ENCODE measurements at places on chromosomes 12 and 14.
A peak's percentile ranks its signal among the peaks of the same experiment; 100 is the strongest.

DNA sequence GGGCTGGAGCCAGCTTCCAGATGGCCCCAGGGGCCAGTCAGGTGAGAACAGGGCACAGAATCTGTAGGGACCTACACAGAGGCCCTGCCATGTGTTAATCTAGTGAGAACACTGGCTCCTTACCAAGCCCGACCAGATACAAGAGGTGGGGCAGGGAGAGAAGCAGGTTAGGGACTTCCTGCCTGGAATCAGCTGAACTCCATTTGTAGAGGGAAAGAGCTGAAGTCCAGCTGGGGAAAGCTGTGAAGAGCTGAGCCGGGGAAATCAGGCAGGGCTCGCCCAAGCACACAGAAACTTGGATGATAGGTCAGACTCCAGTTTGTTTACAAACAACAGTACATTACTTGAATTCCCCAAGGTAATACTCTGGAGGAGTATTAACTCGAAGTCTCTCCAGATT lies 46.7 kb downstream of the PTGER2 start:
- DNase-seq, result no peak

- no peak for DNase-seq
Measured at GRCh38 chr12:11870041-11870451, 200.7 kb upstream of the BCL2L14 start.

DNA sequence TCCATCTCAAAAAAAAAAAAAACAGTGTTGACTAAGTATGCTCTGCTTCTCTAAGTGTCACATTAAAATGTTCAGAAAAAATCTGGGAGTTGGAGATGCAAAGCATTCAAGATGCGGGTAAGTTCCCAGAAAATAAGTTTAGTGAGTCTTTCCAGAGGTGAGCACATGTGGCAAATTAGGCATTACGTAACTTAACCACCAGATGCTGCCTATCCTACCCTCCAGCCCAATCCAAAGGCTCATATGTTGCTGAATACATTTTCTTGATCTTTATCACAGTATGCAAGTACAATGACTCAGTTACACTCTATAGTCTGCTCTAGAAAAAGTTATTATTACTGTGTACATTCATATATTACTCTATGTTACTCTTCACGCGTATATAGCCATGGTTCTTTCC lies 3.6 kb downstream of the SLC2A14 start:
- DNase-seq, result no peak

DNA sequence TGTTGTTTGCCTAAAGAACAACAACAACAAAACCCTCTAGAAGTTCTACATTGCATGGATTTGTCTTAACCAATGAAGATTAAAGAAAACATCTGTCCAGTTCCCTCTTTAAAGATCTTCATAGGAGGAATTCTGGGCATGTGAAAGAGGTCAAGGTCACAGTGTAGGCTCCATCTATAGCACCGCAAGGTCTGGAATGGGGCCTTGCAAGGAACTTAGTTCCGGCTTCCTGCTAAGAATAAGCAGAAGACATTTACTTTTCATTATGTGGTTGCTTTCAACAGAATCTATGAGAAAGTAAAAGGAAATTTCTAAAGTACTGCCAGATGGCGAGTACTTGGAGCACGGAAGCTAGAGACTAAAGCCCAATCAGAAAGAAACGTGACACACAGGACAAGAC lies 57.2 kb upstream of the GNPNAT1 start:
- no peak for DNase-seq

- no peak for DNase-seq
Measured at GRCh38 chr12:16189849-16190248, 87.6 kb downstream of the SLC15A5 start.

DNA sequence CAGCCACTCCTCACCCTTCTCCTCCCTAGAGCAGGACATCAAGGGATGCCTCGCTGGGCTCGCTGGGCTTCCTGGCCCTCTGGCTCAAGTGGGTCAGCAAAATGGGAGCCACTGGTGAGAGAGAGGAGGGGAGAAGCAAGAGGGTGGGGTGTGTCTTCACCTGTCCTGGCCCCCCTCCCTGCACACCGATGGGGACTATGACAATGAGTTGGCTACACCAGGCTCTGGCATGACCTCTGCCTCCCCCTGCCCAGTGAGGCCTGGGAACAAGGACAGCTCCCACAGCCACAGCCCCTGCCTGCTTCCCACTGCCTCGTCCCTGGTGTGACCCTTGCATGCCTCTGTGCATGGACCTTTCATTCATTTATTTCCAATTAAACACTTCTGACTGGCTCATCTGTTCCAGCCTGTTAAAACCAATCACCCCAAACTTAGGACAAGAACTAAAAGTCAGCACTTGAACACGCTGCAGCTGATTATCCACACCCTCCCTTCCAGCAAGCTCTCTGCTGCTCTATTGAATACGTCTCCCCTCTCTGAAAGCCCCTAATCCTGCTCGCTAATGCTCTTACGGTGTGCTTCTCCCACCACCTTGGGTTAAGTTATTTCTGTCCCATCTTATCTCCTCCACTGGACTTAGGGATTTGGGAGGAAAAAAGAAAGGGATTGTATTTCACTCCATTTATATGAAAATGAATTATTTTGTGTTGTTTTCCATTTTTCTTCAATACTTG lies 5.8 kb upstream of the PPP2R5C start:
- no peak for DNase-seq

- DNase-seq, result no peak
Measured at GRCh38 chr14:106187216-106187615, 660.8 kb downstream of the TMEM121 start.

GRCh38 chr14:54715239-54715638 lies 148.3 kb downstream of the SAMD4A start:
- DNase-seq, result no peak

- no peak for DNase-seq
Measured at GRCh38 chr14:64952598-64953309, 10.2 kb upstream of the GPX2 start.

DNA sequence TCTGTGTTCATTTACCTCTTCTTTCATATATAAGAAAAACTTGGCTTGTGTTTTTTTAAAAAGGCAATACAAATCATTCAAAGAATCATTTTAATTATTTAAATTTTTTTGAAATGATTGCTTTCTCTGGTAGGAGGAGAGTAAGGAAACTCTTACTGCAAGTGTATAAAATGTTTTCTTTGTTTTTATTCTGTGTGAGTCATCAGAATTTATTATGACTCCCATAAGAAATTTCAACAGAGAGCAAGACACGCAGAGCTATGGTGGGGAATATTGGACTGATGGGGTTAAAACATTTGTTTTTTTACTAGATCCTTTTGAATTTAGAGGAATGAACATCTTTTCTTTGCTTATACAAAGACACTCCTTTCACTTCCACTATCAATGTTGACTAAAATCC lies 119.1 kb upstream of the ATXN7L3B start:
- no peak for DNase-seq

- DNase-seq, result no peak
Measured at GRCh38 chr12:116152268-116152667, 125.2 kb downstream of the MED13L start.

GRCh38 chr14:79437951-79438350 lies 773.4 kb downstream of the DIO2 start:
- no peak for DNase-seq

DNA sequence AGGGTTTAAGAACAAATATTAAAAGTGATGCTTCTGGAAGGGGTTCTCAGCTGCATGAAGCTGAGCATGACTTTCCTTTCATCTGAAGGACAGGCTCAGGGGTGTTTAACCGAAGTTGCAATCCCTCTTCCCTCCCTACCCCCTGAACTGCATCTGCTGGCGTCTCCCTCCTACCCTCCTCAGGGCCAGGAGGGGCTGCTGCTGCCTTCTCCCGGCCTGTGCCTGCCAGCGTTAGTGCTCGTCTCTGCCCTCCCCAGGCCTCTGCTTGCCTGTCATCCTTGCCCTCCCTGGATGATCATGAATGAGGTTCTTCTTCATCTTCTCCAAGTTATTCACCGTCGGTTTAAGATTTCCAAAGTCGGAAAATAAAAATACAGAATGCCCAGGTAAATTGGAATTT lies 12.2 kb downstream of the SMOC1 start:
- no peak for DNase-seq

DNA sequence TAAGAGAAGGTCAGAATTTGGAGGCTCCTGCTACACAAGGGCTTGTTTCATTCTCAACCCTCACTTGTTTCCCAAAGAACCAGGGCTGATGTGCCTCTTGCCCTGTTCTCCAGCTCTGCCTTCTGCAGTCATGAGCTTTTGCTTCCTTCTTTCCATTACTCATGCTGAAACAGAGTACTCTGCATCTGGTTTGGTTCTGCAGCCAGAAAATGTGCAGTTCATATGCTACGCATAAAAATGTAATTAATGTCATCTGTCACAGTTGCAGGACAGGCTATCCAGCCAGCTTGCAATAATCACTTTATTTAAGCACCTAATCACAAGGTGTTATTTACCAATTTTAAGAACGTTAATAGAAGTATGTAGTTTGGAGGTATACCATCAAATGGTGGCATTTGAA lies 150.2 kb downstream of the SRGAP1 start:
- DNase-seq, result no peak

DNA sequence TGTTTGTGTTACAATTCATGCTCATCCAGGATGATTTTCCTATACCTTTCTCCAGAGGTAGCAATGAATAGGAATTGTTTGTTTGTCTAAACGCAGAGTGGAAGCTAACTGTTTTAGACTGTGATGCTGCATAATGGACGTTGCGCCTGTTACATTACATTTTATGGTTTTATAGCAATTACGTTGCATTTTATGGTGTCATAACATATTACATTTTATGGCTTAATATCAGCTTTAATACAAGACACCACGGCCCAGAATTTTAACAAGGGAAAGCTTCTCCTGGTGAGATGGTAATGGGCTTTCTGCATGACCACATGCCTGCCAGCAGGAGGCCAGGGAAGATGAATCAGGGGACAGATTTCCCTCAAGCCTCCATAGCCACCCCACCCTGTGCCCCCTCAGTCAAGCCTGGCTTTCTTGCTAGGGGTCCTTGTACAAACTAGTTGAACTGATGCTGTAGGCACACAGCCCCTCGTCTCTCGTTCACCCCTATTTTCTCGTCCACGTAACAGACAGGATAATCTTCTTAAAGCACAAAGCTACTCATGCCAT lies 56.5 kb downstream of the HSPB8 start:
- DNase-seq, result no peak

DNA sequence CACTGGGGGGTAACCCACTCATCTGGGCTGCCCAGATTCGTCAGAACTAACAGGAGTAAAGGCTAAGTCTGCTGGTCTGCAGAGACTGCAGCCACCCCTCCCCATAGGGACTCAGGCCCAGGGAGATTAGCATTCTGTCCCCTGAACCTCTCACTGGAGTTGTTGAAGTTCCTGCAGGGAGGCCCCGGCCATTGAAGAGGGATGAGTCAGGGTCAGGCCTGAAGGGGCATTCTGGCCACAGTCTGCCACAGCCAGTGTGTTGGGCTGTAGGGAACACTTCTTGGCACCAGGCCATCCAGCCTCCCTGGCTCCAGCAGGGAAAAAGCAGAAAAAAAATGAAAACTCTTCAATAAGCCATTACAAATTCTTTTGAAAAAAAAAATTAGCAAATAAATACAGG lies 35.3 kb downstream of the KLRK1 start:
- no peak for DNase-seq

GRCh38 chr14:95527387-95528002 lies 7.4 kb upstream of the GLRX5 start:
- peak; percentile 49 for DNase-seq

GRCh38 chr12:4979737-4980136 lies 63.9 kb upstream of the KCNA5 start:
- DNase-seq, result no peak

DNA sequence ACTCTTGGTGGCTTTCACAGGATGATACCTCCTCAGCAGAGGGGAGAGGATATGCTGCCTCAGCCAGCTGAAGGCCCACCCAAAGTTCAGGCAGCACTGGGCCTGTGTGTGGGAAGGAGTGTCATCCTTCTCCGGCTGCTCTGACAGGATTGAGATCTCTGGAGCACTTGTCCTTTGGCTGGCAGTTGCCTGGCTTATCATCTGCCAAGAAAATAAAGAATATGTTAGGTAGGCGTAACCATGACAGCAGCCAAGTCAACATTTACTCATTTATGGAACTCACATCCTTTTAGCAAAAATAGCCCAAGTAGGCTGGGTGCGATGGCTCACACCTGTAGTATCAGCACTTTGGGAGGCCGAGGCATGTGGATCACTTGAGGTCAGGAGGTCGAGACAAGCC lies 68.5 kb downstream of the PPFIBP1 start:
- DNase-seq, result no peak

DNA sequence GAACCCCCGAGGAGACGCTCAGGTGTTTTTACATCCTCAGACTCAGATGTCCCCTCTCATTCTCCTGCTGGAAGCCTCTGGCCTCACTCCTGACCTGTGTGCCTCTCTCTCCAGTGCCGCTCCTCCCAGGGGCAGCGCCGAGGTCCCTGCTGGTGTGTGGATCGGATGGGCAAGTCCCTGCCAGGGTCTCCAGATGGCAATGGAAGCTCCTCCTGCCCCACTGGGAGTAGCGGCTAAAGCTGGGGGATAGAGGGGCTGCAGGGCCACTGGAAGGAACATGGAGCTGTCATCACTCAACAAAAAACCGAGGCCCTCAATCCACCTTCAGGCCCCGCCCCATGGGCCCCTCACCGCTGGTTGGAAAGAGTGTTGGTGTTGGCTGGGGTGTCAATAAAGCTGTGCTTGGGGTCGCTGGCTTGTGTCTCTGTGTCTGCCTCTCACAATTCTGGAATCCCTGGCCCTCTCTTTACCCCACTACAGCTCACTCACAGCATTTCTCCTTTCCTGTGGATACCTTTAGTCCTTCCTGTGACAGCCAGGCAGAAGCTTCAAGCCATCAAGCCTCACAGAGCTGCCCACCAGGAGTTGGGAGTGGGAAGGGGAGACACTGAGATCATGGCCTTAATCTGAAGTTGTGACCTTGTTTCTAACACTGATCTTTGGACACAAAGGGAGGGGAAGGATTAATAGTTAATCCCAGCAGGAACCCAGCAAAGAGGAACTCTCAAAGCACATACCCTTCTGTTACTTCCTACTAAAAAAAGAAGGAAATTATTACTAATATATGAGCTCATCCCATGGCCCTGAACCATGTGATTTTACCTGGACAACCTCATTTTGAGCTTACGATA lies 1.1 kb upstream of the SOAT2 start:
- DNase-seq, result no peak

- DNase-seq, result no peak
Measured at GRCh38 chr12:49583366-49584094, 15.6 kb upstream of the MCRS1 start.

- DNase-seq, result no peak
Measured at GRCh38 chr12:65642061-65642661, 182.1 kb upstream of the HMGA2 start.

Data from activated CD4-positive, alpha-beta T cell treated with anti-CD3 and anti-CD28 coated beads, Interleukin-2, amount 50 U/mL, for 1 hour (primary cell).